ENCODE measurements at places on chromosomes 7 and 10. TPM values are rescaled to one million over a fixed set of nuclear protein-coding genes. Genes with fewer than 3 reads are reported as not detected.

Gene NIPSNAP2
- total RNA-seq = 35.9 TPM

Gene VGF
- 0.25 TPM for total RNA-seq

Gene GHRHR
- total RNA-seq = not detected

Gene FAM20C
- total RNA-seq = 1.2 TPM

Gene GPR26
- total RNA-seq = not detected

Gene UNCX
- not detected for total RNA-seq

Gene OR2F1
- total RNA-seq = not detected

Gene MYOF
- 0.25 TPM for total RNA-seq

Gene MAGI2
- not detected for total RNA-seq

Gene SAMD9L
- total RNA-seq = 82.2 TPM

Gene AEBP1
- 6.0 TPM for total RNA-seq

Gene SYT15B
- total RNA-seq = 0.19 TPM

Gene DENND2A
- total RNA-seq = not detected

Gene MRPS17
- total RNA-seq = 13.3 TPM

Gene CYP2W1
- not detected for total RNA-seq

Gene SUGCT
- 0.15 TPM for total RNA-seq

Gene TMEM248
- 88.0 TPM for total RNA-seq

Gene MET
- 0.60 TPM for total RNA-seq

Gene CADPS2
- not detected for total RNA-seq

Gene CPA5
- not detected for total RNA-seq

Gene VWDE
- 3.1 TPM for total RNA-seq

Gene KCND2
- total RNA-seq = not detected

Gene KCNMA1
- 0.34 TPM for total RNA-seq

Gene EFCAB10
- total RNA-seq = not detected

Gene CDC14C
- total RNA-seq = not detected

Gene C10orf95
- 0.30 TPM for total RNA-seq

Gene HOXA1
- total RNA-seq = 0.40 TPM

Gene NANOS1
- 0.55 TPM for total RNA-seq

Gene NOS3
- total RNA-seq = 38.1 TPM

Data from activated naive CD4-positive, alpha-beta T cell treated with anti-CD3 and anti-CD28 coated beads, Interleukin-2, amount 10 ng/mL, durations not matched to agents 5 hours and 36 hours (primary cell).